ENCODE measurements at places on chromosomes 11 and 22.

GRCh38 chr11:1171985-1172728 lies 14.4 kb downstream of the MUC5AC start:
- no peak for DNase-seq

DNA sequence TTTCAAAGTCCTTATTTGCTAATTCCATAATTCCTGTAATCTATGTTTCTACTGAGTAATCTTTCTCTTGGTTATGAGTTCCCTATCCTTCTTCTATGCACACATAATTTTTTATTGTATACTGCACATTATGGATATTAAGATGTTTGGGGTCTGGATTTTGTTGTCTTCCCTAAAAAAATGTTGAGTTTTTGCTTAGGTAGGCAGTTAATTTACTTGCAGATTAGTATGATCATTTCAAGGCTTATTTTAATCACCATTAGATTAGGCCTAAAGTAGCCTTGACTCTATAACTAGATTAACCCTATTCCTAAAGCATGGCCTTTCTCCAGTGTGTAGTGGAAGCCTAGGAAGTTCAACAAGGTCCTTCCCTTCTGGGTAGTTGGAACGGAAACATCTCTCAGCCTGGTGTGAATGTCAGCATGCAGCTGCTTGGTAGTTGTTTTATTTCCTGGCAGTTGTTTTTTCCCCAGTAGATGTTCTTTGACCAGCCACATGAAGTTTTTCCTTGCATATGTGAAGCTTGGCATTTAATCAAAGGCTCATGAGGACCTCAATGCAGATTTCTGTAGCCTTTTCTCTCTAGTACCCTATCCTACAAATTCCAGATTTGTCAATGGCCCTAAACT lies 419.3 kb upstream of the NARS2 start:
- no peak for DNase-seq

GRCh38 chr22:23236026-23236425 lies 55.7 kb downstream of the BCR start:
- no peak for DNase-seq

- no peak for DNase-seq
These were observed 39.9 kb downstream of the MAML2 start for GRCh38 chr11:96303064-96303463.

- peak; percentile 41 for DNase-seq
These were observed 67.8 kb downstream of the TCF20 start for GRCh38 chr22:42202669-42203068.

- no peak for DNase-seq
These were observed 15.8 kb downstream of the PHLDB1 start for GRCh38 chr11:118623269-118623655.

DNA sequence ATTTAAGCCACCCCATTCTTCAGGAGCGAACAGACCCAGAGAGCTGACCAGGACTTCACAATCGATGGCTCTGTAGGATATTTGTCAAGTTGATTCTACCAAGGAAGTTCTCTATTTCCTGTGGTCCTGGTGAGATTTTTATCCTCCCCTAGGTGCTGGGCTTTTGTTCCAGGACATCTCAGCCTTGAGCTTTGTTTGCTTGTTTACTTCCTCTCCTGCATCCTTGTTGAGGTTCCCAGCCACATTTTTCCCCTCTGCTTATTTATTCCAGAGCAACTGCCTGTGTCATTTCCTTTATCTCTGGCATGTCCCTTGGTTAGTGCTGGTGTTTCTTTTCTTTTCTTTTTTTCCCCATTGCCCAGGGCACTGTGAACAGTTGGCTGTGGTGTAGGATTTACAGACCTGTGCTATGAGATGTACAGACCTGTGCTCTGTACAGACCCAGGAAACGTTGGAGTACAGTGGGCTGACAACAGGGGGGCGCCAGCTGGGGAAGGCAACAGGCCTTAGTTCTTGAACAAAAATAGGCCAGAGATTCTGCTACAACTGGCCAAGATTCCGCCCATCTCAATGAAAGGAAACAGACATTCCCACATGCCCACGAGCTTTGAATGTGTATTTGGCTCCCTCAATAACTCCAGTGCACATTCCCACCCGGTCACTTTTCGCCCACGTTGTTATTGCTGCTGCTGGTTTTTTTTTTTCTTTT lies 235.9 kb upstream of the DDI1 start:
- no peak for DNase-seq

- no peak for DNase-seq
These were observed 26.2 kb downstream of the MTMR2 start for GRCh38 chr11:95897731-95898130.

- no peak for DNase-seq
These were observed 47.5 kb downstream of the NOX4 start for GRCh38 chr11:89443361-89444322.

DNA sequence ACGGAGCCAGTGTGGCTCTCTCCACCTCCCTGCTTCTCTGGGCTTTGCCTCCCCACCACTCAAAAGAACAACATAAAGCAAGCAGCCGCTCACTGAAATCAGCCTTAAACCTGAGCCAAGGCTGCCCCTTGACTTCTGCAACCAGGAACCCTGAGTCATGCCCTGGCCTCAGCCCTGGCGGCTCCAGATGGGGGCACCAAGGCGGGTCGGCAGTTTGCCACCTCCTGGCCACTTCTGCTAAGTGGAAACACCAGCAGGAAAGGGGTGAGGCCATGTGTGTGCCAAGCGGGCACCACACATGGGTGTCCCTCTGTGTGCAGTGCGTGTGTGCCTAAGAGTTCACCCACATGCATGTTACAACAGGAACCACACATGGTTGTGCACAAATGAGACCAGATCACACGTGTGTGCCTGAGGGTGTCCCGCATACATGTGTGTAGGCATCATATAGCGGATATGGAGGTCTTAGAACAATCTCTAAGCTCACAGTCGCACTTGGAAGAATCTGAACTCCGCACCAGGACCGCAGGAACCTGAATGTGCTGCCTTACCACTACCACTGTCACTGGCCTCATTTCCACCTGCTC lies 221.2 kb downstream of the MN1 start:
- DNase-seq = no peak

GRCh38 chr11:62103986-62104385 lies 19.8 kb upstream of the INCENP start:
- no peak for DNase-seq

DNA sequence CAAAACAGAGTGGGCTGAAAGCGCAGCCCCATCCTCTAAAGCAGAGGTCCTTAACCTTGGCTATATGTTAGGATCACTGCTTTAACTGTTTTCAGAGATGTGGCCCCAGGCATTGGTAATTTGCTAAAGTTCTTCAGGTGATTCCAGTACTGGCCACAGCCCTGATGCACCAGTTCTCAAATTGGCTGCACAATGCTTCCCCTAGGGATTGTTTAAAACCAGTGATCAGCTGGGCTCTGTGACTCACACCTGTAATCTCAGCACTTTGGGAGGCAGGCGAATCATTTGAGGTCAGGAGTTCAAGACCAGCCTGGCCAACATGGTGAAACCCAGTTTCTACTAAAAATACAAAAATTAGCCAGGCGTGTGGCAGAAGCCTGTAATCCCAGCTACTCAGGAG lies 8.4 kb upstream of the IRAG1 start:
- no peak for DNase-seq

DNA sequence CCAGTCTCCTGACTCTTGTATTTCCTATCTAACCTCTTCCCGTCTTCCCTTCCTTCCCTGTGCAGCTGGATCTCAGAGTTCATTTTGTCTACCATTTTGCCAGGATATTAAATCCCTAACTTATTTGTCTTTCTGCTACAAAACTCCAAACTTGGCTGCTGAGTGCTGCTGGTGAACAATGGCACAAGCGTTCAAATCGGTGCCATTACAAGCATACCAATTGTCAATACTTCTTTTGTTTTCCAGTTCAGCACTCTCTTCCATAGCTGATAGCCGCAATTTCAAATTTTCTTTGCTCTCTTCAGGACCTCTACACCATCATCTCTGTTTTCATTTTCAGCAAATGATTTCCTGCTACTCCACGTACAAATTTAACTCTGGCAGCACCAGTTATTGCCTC lies 13.4 kb downstream of the IL18 start:
- no peak for DNase-seq

DNA sequence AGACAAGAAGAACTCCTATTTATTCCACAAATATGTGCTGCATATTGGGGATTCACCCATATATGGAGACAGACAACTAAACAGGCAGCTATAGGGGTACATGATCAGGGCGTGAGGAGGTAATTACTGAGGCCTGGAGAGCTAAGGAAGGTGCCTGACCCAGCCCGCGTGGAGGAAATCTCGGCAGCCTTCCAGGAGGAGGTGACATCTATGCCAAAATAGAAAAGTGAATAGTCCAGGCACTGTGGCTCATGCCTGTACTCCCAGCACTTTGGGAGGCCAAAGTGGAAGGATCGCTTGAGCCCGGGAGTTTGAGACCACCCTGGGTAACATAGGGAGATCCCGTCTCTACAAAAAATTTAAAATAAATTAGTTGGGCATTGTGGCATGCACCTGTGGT lies 13.6 kb downstream of the NIPSNAP1 start:
- no peak for DNase-seq

GRCh38 chr11:65112546-65113360 lies 1.1 kb downstream of the TM7SF2 start:
- DNase-seq = peak; percentile 68

DNA sequence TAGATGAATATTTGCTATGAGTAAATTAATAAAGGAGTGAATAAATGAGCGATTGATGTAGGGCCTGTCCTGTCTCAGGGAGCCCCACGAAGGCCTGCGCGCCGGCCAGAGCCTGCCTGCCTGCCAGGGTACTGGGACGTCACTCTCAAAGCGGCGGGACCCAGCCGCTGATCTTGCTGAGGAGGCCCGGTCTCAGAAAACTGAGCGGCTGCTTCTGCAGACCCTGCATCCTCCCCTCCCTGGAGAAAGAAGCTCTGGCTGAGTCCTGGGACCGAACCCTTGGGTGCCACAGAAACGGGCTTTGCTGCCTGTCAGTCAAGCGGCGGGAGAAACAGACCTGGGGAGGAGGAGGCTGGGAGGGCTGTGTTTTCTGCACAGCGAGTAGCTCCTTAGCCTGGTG lies 91.6 kb upstream of the B3GAT1 start:
- no peak for DNase-seq

DNA sequence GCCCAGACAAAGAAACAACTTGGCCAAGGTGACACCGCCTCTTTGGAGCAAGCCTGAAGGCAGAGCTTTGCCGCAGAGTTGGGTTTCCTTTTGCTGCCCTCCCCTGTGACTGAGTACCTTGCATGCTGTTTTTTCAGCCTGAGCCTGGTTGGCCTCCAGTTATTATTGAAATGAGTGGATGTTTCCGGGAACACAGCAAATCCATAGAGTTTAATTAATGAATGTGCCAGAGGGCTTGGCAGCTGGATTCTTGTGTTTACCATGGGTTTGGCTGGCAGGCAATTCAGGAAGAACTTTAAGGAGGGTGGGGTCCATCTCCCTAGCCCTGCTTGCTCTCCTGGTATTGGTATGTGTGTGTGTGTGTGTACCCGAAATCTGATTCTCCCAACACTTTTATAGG lies 65.6 kb upstream of the CRYBB3 start:
- no peak for DNase-seq

- no peak for DNase-seq
These were observed 11.5 kb upstream of the AIFM3 start for GRCh38 chr22:20955548-20955947.

GRCh38 chr22:36948273-36949225 lies 35.1 kb downstream of the CSF2RB start:
- no peak for DNase-seq

- no peak for DNase-seq
These were observed 15.0 kb downstream of the POU2F3 start for GRCh38 chr11:120254788-120255518.

DNA sequence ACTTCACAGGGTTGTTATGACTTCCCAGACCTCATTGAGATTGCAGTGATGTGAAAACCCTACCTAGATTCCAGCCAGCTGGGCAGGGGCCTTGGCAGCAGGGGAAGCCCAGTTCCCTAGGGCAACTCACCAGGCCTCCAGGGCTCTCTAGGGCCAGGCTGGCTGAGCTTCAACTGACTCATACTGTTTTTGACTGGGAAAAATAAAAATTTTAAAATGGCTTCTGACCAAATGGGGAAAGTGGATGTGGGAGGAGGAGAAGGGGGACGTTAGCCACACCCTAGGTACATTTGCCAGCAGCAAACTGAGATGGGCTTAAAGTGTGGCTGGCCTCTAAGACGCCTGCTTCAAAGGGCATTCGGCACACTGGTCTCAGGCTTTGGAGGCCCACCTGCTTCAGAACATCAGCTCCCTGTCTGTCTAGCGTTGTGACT lies 39.0 kb downstream of the BMAL1 start:
- no peak for DNase-seq

Data from T follicular helper cell (primary cell).